ENCODE measurements at places on chromosomes 11 and 22. TPM values are rescaled to one million over a fixed set of nuclear protein-coding genes. Genes with fewer than 3 reads are reported as not detected.

The TAF10 gene
- total RNA-seq, result 71.3 TPM

The PDHX gene
- total RNA-seq, result 73.8 TPM

The CD3D gene
- total RNA-seq, result 0.25 TPM

The TUBA8 gene
- total RNA-seq, result 0.35 TPM

The NLRP10 gene
- total RNA-seq, result not detected

The IL17REL gene
- total RNA-seq, result not detected

The MMP10 gene
- total RNA-seq, result not detected

The JHY gene
- total RNA-seq, result not detected
